ENCODE measurements at places on chromosomes 5 and 9.

DNA sequence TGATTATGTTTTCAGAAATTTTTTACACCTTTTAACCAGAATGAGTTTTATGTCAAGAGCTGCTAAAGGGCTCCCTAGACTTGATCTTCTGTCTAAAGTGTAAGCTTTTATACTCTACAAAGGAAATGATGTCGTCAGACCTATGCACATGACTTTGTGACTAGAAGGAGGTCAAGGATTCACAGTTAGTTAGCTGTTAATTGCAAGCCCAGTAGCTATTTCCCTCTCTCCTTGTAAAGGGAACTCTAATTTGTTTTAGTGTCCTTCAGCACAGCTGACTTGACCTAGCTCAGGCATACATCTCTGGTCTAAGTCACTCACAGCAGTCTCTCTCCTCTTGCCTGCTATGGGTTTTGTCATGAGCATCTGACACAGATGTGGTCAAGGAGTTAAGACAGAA lies 173.5 kb upstream of the NREP start:
- DNase-seq: no peak

DNA sequence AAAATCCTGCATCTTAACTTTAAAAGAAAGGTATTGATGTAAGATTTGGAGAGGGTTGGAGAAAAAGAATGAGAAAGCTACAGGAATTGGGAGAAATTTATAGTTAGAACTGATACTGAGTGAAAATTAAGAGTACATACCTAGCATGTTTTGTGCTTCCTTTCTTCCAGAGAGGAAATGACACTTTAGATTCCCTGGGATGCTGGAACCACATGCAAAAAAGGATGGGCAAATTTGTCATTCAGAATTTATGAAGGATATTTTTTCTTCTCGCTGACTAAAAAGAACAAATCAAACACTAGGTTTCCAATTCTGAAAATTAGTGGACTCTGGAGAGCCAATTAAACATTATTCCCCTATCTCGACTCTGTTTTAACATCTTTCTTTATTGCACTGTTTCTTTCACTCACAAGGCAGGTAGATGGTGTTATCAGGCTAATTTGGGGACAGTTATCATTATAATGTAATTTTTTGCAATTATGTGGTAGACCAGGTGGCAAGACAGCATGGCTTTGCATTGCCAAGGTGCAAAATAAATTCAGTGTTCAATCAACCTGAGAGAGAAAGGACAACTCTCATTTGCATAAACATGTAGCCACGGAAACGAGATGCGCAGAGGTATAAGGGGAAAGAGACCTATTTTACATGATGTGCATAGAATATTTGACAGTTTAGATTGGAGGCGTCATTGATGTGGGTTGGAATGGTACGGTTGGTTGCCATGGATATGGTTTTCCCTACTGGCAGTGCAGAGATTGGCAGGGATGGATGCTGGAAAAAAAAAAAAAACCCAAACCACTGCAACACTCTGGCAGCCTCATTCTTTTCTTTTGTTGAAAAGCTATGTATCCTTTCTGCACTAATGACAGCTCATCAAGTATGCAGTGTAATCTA lies 320.4 kb upstream of the CCNH start:
- no peak for DNase-seq

GRCh38 chr9:15846611-15847010 lies 293.8 kb downstream of the CCDC171 start:
- DNase-seq: no peak

- DNase-seq: no peak
These were observed 27.5 kb downstream of the PTGES2 start for GRCh38 chr9:128099932-128100491.

- no peak for DNase-seq
These were observed 45.2 kb upstream of the ANKRD31 start for GRCh38 chr5:75281716-75282465.

GRCh38 chr5:178790371-178790770 lies 59.9 kb upstream of the ZNF354A start:
- no peak for DNase-seq

DNA sequence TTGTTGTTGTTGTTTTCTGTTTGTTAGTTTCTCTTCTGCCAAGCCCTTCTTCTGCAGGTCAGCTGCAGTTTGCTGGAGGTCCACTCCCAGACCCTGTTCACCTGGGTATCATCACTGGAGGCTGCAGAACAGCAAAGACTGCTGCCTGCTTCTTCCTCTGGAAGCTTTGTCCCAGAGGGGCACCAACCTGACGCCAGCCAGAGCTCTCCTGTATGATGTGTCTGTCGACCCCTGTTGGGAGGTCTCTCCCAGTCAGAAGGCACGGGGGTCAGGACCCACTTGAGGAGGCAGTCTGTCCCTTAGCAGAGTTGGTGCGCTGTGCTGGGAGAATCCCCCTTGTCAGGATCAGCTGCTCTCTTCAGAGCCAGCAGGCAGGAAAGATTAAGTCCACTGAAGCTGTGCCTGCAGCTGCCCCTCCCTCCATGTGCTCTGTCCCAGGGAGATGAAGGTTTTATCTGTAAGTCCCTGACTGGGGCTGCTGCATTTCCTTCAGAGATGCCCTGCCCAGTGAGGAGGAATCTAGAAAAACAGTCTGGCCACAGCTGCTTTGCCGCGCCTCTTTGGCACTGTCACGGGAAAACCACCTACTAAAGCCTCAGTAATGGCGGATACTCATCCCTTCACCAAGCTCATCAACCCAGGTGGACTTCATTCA lies 299.2 kb downstream of the EDIL3 start:
- no peak for DNase-seq

DNA sequence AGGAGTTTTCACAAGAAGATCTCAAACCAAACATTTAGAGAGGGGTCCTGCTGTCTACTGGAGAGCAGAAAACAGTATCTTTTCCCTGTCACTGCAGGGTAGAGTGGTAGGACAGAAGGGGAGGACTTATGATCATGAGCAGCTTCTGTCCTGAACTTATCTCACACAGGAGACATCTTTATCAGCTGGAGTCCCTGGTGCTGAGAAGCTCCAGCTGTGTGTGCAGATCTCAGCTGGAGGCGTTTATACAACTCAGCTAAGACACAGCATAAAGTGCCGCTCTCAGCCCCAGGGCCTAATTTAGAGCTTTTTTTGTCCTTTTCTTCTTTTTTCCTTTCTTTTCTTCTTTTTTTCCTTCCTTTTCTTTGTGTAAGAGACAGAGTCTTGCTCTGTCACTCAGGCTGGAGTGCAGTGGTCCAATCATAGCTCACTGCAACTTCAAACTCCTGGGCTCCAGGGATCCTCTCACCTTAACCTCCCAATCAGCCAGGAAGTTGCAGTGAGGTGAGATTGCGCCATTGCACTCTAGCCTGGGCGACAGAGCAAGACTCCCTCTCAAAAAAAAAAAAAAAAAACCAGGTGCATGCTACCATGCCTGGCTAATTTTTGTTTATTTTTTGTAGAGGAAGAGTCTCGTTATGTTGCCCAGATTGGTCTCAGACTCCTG lies 31.9 kb downstream of the CCDC125 start:
- no peak for DNase-seq

DNA sequence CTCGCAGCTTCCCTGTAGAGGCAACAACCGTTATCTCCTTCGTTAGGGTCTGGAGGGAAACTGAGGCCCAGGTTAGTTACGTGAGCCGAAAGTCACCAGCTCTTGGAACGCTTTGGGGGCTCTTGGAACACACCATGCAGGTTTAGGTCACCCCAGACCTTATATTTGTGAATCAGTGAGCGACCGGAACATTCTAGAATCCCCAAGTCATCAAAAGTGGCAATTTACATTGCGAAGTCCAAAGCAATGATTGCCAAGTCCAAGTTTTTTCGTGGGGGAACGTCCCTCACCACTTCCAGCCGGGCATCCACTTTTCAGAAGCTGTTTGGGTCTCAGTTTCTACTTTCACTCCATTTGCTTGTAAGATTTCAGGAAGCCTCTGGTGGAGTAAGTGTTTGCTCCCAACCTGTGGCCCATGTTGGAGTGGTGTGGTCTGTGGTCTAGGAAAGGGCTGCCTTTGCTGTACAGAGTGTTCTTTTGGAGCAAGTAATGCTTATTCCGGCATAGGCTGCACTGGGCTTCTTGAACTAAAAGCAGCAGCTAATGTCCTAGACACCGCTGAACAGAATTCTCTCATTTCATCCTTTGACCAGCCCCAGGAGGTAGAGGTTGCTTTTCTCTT lies 32.8 kb upstream of the SPRY4 start:
- DNase-seq: no peak

GRCh38 chr9:104386013-104386412 lies 118.0 kb upstream of the OR13F1 start:
- DNase-seq: no peak

GRCh38 chr5:149614034-149614907 lies 33.0 kb downstream of the ARHGEF37 start:
- DNase-seq: no peak

GRCh38 chr9:100352201-100352726 lies 478 bp downstream of the TEX10 start:
- DNase-seq: no peak

GRCh38 chr5:88090506-88090905 lies 178.1 kb downstream of the TMEM161B start:
- DNase-seq: no peak

GRCh38 chr9:27653957-27654356 lies 80.7 kb upstream of the C9orf72 start:
- no peak for DNase-seq

Data from stomach (tissue), 19 donors.